ENCODE measurements at places on chromosomes 1 and 21. TPM values are rescaled to one million over a fixed set of nuclear protein-coding genes. Genes with fewer than 3 reads are reported as not detected.

DNA sequence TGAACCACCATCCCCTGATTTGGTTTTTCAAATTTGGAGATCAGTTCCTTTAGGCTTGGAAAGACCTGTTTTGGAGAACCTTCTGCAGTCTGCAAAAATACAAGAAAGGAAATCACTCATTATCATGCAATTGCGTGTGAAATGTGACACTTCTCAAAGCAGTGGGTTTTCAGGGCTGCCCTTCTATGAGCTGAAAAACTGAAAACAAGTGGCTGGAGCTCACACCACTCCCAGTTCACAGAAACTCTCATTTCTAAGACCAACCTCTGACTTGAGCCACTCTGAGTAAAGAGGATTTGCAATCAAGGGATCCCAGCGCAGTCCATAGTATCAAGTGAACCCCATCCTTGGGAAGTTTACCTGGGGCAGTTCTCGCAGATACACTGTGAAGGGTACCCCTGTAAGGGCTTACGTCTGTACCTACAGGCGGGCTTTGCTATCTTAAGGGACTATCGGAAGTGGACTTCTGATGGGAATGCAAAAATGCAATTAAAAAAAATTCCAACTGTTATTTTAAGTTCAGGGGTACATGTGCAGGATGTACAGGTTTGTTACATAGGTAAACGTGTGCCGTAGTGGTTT, 12.8 kb downstream of the SH2D1B start:
- DNase-seq: no peak

DNA sequence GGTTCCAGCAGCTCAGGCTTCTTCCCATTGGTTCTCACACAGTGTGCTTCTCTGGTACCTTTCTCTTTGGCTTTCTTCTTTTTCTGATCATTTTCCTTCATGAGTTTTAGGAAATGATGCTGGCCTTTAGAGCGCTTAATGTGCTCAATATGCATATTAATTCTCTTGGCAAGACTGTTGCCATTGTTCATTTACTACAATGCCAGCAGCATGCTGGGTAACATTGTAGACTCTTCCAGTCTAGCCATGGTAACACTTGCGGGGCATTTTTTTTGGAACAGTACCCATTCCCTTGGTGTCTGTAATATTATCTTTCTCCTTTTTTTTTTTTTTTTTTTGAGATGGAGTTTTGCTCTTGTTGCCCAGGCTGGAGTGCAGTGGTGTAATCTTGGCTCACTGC, 21.7 kb downstream of the UBE4B start:
- no peak for DNase-seq

DNA sequence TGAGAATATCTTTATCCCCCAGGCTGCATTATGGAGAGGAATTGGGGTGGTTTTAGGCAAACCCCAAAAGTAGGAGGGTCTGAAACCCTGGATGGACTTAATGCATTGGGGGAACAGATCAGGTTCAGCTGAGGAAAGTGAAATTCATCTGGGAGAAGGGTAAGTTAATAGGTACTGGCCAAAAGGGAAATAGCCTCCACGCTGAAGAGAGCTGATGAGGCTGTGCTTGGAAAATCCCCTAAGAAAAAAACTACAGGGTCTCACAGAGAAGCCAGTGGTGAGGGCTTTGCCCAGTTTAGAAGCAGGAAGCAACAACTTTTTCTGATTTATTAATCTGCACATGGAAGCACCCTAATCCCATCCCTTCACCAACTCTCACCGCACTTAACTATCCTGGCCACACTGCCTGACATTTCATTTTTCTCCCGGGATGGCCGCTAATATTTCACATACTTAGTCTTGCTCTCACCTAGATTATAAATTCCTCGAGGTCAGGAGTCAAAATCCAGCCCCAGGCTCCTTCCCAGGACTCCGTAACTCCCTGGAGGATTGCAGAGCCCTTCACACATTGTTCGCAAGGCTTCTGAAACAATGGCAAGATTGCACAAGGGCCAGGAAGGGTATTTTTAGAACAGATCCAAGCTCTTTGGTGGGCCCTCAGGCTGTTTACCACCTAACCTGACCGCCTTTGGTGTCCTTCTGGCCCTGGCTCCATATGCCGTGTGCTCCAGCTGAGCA, 60.9 kb upstream of the TARBP1 start:
- no peak for DNase-seq

GRCh38 chr1:14014929-14015328, 314.9 kb downstream of the PRDM2 start:
- DNase-seq: no peak

GRCh38 chr1:218409946-218410510, 64.9 kb downstream of the TGFB2 start:
- no peak for DNase-seq

GRCh38 chr1:11314959-11315358, 42.0 kb downstream of the UBIAD1 start:
- DNase-seq: peak; percentile 30

Gene PATJ
- total RNA-seq: 31.6 TPM

Gene SETSIP
- total RNA-seq: not detected

- peak; percentile 9 for DNase-seq
Measured at GRCh38 chr1:100065183-100065968, 67.4 kb downstream of the SASS6 start.

Gene RHCE
- 0.70 TPM for total RNA-seq

Gene BGLAP
- 2.7 TPM for total RNA-seq

GRCh38 chr1:210129092-210129491, 103.5 kb upstream of the SERTAD4 start:
- no peak for DNase-seq

DNA sequence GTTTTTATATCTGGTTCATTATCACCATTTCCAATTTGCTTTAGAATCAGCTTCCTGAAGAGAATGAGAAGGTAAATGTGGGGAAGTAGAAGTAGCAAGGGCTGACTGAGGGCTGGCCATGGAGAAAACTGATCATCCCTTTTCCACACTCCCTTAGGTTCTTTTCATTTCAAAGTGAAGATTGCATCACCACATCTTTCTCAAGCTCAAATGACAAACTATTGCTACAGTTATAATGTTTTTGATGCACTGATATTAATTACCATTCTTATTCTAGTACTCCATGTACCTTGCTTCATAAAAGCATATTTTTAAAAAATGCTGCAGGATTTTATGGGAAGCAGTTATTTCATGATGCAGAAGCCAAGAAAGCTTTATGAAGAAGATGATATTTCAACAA, 7.9 kb upstream of the AK5 start:
- no peak for DNase-seq

GRCh38 chr1:220887520-220888416, 8.5 kb downstream of the HLX start:
- peak; percentile 81 for DNase-seq

DNA sequence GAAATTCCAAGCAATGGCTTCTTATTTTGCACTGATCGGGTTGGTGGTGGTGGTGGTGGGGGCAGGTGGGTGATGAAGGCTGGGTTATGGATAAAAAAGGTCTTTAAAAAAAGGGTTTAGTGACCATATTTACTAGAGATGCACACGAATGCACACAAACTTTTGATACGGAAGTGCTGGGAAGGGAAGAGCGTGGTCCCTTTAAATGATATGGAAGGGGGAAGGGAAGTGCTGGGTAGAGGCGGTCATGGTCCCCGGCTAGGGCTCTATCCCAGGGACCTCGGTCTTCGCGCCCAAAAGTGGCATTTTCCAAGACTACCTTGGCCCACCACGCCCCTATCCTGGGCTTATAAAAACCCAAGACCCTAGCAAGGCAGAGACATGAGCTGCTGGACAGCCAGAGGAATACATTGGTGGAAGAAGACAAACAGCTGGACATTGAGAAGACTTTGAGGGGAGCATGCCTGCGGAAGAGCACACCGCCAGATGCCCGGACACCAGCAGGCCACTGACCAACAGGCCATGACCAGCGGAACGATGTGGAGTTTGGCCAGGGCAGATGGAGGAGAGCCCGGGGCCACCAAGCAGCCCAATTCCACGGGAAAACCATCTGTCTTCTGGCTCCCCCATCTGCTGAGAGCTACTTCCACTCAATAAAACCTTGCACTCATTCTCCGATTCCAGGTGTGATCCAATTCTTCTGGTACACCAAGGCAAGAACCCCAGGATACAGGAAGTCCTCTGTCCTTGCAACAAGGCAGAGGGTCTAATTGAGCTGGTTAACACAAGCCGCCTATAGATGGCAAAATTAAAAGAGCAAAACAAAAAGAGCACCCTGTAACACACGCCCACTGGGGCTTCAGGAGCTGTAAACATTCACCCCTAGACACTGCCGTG, 1720.2 kb downstream of the MRPL39 start:
- DNase-seq: no peak

DNA sequence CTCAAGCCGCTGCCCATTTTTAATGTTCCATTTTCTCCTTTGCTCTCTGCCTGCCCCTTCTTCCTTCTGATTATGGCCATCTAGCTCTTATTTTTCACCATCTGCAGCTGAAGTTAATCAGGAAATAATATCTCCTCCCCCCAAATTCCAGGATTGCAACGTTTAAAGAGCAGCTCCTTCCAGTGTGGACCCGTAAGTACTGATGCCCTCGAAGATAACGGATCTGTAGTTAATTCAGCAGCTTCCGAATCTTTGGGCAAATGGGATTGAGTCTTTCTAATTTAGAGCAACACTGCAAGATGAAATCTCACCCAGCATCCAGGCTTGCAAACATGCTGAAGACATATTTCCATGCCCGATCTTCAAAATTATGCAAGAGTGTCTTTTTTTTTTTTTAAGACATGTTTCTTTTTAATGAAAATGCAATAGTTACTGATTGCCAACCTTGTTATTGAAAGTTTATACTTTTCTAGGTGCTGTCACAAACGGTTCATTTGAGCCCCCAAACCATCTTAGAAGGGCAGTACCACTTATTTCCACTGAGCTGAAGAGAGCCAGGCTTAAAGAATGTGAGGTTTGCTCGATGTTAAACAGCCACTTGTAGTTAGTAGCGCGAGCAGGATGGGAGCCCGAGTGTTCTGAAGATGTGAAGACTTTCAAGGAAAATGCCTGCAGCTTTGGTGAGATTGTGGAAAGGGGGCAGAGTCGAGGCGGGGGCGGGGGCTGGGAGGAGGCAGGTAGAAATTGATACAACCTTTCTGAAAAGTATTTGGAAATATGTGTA, 10.9 kb upstream of the RCAN3 start:
- DNase-seq: peak; percentile 62

Gene HSD3B2
- 0.07 TPM for total RNA-seq
